GM13976 (cell line): ENCODE measurements at places on chromosomes 5 and 9.

- DNase-seq: peak; percentile 81
Observed at GRCh38 chr5:113294311-113295110, 140.3 kb downstream of the TSSK1B start.

DNA sequence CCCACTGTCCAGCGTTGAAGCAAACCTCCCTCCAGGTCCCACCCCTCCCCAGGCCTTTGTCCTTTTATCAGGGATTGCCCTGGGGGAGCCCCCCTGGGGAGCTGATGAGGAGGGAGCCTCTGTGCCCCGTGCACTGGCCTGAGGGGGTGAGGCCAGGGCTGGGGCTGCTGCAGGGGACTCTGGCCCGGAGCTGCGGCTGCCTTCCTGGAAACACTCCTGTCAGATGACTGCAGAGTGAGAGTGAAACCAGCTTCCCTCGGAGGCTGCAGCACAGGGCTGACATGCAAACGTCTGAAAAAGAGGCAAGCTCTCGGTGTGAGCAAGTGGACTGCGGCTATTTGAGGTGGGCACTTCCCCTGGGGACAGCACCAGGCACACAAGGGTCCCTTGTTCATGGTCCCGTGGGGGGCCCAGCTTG, 4.6 kb upstream of the TRAF2 start:
- peak; percentile 78 for DNase-seq

DNA sequence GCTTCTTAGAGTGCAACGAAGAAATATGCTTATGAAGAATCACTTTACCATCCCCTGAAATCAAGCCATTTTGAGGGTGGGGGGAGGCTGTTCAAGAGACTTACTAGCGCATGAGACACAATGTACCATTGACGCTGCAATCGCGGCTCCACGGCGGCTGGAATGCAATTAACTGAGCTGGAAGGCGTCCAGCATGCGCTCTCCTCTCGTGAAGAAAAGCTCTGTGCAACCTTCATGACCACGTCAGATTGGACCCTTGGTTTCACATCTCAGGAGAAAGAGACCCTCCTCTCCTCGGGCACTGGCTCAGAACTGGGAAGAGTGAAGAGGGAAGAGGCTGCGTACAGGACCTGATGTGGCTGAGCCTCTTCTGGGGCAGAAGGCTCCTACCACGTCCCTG, 138.5 kb upstream of the IRX2 start:
- DNase-seq: no peak

DNA sequence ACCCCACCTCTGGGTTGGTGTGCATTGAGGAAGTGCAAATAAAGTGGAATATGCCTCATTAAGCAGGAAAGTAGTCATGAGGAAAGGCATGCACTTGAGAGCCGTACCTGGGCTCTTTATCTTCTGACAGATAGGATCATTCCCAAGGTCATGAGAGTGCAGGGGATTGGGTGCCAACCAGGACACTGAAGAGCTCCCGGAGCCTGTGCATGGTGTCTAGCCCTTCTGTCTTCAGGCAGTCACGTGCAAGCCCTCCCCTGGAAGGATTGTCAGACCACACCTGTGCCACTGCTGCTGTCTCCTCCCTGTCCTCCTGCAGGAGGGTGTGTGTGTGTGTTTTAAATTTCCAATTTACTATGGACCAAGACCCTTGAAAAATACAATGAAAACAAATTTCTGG, 69.6 kb downstream of the PDE8B start:
- DNase-seq: no peak

- no peak for DNase-seq
Observed at GRCh38 chr5:77133061-77133758, 46.1 kb upstream of the ZBED3 start.

DNA sequence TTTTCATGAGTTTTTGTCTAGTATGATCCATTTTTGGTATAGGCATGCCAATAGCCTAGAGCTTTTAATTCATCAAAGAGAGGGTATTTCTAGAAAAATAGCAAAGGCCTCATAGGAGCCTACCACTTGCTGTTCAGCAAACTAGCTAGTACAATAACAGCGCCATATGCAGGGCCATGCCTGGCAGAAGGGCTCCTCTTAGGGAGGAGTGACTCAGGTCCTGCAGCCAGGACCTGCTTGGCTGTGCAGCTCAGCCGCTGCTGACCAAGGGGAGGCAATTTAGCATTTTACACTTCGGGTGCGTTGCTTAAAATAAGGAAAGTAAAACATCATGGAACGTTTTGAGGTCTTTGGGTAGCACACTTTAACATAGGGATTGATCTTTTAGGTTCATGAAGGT, 100.6 kb downstream of the TRIO start:
- DNase-seq: no peak

DNA sequence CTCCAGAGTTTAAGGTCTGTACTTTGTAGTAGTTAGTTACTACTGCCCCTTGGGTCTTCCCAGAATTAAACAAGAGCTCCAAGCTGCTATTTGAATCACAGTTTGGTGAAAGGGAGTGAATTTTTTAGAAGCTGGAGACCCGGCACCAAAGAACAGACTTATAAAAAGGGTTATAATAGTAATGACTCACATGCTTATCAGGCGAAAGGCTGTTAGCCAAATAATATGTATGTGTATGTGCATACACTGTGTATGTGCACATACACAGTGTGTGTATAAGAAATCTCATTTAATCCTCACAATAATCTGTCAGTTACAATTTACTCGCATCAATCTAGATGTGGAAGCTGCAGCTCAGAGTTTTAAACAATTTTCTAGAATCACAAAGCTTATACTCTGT, 59.5 kb upstream of the ITGA1 start:
- no peak for DNase-seq

DNA sequence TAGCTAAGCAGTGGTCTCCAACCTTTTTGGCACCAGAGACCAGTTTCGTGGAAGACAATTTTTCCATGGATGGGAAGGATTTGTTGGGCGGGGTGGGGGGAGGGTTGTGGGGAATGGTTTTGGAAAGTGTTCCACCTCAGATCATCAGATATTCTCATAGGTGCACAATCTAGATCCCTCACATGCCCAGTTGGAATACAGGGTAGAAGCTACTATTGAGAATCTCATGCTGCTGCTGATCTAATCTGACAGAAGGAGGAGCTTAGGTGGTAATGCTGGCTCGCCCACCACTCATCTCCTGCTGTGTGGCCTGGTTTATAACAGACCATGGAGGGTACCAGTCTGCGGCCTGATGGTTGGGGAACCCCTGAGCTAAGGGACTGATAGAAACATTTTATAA, 662.7 kb upstream of the RGMB start:
- no peak for DNase-seq

DNA sequence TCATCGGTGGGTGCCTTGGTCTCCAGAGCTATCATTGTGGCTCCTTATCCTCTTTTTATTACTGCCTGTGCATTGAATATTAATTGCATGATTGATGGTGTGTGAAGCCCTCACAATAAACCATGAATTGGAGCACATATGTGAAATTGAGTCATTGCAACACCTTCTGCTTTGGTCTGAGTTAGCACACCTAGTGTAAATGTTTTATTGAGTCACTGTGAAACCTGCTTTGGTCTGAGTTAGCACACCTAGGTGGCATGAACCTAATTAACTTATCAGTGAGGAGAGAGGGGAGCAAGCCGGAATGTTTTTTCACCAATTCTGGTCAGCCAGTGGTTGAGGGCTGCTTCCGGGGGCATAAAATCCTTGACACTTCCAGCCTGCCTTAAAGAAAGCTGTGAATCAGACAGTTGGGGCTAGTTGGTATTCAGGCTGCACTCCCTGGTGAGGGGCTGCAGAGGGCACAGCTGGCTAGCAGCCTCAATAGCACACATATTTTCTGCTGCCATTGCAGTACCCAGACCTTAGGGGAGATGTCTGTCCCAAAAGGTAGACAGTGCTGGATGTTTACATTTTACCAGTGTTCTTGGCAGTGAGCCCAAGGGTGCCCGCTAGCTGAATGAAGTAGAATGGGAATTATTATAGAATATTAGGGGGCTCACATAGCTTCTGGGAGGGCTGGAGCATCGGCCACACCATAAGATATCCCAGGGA, 76.5 kb upstream of the GOLM1 start:
- no peak for DNase-seq

GRCh38 chr5:78696637-78697036, 48.1 kb upstream of the LHFPL2 start:
- DNase-seq: no peak

DNA sequence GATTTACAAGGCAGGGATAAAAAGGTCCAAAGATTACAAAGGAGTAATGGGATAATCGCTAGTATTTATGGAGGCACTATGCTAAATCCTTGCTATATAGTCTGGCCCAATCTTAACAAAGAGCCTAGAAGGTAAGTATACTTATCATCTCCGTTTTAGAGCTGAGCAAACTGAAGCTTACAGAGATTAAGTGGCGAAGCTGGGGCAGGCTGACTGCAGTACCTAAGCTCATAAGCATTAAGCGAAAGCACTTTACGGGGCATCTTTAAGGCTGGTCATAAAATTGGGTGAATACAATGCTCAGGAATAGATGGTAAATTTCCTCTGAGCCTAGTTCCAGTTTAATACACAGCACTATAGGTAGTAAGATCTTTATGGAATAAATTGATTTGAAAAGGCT, 30.0 kb upstream of the ZNF366 start:
- DNase-seq: no peak

GRCh38 chr9:112782218-112782617, 31.7 kb downstream of the SNX30 start:
- no peak for DNase-seq

GRCh38 chr5:116507051-116507537, 67.5 kb downstream of the SEMA6A start:
- DNase-seq: no peak

GRCh38 chr9:89223396-89223977, 44.9 kb upstream of the SHC3 start:
- no peak for DNase-seq

DNA sequence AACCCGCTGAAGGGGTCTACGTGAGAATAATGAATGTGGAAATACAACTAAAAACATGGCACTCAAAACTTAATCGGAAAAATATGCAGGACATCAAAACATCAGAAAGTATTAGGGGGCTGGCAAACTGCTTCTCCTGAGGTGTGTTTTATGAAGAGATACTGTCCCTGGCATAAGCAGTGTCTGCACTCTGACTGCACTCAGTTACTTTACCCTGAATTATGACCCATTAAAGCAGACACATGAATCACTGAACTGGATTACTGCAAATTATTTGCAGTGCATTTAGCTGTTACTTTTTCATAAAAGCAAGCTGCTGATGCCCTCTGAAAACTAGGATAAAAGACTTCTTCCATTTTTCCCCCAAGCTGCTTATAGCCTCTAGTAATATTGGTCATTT, 164.9 kb downstream of the AP3B1 start:
- DNase-seq: no peak

- no peak for DNase-seq
Observed at GRCh38 chr5:60447488-60447920, 252.5 kb downstream of the DEPDC1B start.

DNA sequence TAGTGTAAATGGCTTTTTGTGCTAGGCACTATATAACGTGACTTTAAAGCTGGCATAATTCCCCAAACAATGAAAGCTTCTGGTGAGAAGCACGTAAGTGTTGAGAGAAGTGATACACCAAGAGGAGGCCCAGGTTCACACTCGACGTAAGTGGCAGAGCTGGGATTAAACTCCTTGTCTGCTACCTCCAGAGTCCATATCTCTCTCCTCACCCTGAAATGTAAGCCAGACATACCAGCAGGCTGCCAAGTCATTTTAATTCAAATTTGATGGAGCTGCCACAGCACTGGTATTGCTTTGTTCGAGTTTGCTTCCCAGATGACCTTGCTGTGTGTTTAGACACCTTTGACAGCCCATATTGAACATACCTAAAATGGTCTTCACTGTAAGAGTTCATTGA, 319.7 kb downstream of the GLIS3 start:
- DNase-seq: no peak

GRCh38 chr5:57225553-57225952, 51.7 kb downstream of the GPBP1 start:
- DNase-seq: no peak

- no peak for DNase-seq
Observed at GRCh38 chr9:90343991-90344390, 298.6 kb downstream of the DIRAS2 start.

DNA sequence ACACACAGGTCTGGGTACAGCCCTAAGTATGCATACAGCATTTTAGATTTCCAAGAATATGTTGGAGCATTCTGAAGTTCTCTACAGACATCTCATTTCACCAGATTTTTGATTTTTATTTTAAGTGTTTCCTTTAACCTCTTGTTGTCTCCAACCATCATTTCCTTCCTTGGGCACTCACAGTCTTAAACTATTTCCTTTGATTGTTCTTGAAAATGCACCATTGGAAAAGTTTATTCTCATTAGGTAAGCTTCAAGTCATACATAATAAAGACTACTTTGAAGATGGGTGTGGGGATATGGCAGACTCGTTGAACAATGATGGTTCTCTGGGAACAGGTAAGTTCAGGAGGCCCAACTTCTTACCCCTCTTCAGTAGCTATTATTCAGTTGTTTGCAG, 1174.6 kb downstream of the CDH12 start:
- no peak for DNase-seq

GRCh38 chr9:8143677-8144076, 344.1 kb upstream of the DMAC1 start:
- no peak for DNase-seq

DNA sequence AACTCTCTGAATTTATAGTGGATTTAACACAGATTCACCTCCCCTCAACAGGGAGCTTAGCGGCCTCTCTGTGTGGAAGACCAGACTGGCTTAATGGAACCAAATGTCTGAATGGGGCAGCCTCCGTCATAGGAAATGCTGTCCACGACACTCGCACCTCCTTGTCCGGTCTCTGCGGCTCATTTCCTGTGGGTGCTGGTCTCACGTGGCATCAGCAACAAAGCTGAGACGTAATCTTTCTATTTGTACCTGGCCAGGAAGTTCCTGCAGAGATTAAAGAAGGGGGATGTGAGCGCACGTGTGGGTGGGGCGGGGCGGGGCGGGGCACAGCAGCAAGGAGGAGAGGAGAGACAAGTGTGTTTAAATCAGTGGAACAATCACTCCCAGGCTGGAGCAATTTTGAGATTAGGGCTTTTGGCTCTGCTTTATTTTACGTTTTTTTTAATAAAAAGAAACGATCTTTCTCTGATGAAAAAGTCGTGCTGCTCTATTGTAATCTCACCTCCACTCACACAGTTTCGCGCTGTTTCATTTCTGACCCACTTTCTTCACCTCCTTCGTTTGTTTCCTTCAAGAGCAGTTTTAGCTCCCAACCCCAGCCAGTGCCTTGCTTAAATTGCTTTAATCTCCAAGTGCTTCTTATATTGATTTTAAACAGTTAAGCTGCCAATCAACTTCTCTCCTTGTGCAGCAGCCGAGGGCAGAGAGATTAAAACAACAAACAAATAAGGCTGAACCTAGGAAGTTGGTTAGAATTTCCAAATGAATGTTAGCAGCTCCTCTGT, 132.2 kb upstream of the ASTN2 start:
- DNase-seq: peak; percentile 22

DNA sequence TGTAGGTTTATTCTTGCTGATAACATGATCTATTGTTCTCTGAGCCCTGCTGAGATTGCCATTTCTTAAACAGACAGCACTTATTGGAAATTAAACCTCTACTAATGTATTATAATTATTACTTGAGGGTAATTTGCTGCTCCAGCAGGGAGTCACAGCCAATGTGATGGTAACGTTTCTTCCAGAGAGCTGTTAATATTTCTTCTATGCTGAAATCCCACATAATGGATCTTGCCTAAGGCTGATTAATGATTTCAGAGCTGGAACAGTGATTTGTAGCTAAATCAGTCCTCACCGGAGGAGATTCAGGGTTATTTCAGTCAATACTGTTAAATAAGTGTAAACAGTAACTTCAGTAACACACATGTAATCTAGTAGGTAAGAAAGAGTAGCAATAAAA, 170.1 kb downstream of the CDH12 start:
- DNase-seq: no peak
